Pancreas (tissue), 10 donors: ENCODE measurements at places on chromosomes 5 and 9. TPM values are rescaled to one million over a fixed set of nuclear protein-coding genes. Genes with fewer than 3 reads are reported as not detected.
A peak's percentile ranks its signal among the peaks of the same experiment; 100 is the strongest.

DNA sequence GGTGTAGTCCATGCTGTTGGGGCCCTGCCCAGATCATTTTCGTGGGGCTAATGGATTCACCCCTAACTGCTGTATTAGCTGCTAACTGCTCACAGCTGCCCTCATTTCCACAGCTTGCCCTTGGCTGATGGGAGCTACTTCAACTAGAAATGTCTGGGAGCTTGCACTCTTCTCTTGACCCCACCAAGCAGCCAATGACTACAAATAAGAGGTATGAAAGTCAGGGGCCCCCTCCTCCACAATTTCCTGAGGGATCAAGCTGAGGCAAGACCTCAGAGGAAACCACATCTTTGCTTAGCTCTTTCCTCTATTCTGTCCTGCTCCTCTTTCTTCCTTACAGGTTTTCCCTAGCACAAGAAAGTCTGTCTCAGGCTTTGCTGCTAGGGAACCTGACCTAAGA is 397.5 kb downstream of the MLLT3 start:
- no peaks in the 10 kb centered on the region for H3K4me1 ChIP-seq
- no peak for DNase-seq
- no peaks in the 10 kb centered on the region for H3K36me3 ChIP-seq
- no peak overlapping the region for H3K27ac ChIP-seq
- no peaks in the 10 kb centered on the region for H3K27me3 ChIP-seq

- no peak overlapping the region for H3K27ac ChIP-seq
- no peak overlapping the region for H3K4me3 ChIP-seq
- peaks cover 3% of the 10 kb centered on the region for H3K4me1 ChIP-seq
- no peaks in the 10 kb centered on the region for H3K36me3 ChIP-seq
- DNase-seq, result no peak
- H3K27me3 ChIP-seq, result no peaks in the 10 kb centered on the region
Observed at GRCh38 chr5:54040018-54040417, 270.4 kb downstream of the ARL15 start.

- H3K36me3 ChIP-seq, result no peaks in the 10 kb centered on the region
- H3K27ac ChIP-seq, result no peak overlapping the region
- H3K4me3 ChIP-seq, result no peak overlapping the region
- no peaks in the 10 kb centered on the region for H3K4me1 ChIP-seq
- no peaks in the 10 kb centered on the region for H3K27me3 ChIP-seq
- DNase-seq, result no peak
Observed at GRCh38 chr9:84366683-84367082, 26.1 kb upstream of the SLC28A3 start.

- no peak overlapping the region for H3K4me3 ChIP-seq
- no peaks in the 10 kb centered on the region for H3K36me3 ChIP-seq
- DNase-seq, result peak; percentile 54
- no peaks in the 10 kb centered on the region for H3K27me3 ChIP-seq
- H3K27ac ChIP-seq, result peak overlapping the region; percentile 80
Observed at GRCh38 chr9:128114326-128115186, 13.0 kb downstream of the PTGES2 start.

- H3K36me3 ChIP-seq, result no peaks in the 10 kb centered on the region
- peak overlapping the region; percentile 55 for H3K4me3 ChIP-seq
- DNase-seq, result no peak
- H3K27me3 ChIP-seq, result no peaks in the 10 kb centered on the region
- no peaks in the 10 kb centered on the region for H3K4me1 ChIP-seq
- H3K27ac ChIP-seq, result no peak overlapping the region
Observed at GRCh38 chr5:149141957-149142851, 911 bp downstream of the ABLIM3 start.

DNA sequence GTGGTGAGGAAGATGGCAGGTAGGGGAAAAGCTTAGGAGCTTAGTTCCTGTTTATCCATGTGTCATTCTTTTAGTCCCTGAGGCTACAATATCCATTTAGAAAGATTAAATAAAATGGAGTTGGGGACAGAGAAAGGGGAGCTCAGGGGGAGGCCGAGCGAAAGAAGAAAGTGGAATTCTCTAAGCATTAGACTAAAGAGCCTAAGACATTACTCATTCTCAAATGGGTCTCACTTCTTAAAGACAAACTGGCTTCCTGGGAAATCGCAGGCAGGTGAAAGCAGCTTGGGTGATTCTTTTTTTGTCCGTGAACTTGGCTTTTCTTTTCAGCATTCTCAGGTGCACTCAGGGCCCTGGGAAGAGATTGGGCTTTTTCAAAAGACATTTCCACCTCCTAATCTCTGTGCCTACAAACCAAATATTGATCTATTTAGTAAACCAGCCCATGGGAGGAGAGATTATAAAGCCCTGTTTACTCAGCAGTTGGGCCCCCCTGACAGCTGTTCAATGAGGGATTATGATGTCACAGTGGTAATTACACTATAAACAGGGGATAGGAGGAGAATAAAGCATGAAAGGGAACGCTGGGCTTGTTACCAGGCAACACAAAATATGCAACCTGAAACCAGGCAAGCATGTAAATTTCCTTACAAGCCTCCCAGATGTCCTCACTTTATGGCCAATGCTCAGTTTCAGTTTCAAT is 584.0 kb downstream of the ACTL7B start:
- no peaks in the 10 kb centered on the region for H3K36me3 ChIP-seq
- no peak for DNase-seq
- H3K4me3 ChIP-seq, result no peak overlapping the region
- H3K4me1 ChIP-seq, result peaks cover 12% of the 10 kb centered on the region
- H3K27me3 ChIP-seq, result no peaks in the 10 kb centered on the region

DNA sequence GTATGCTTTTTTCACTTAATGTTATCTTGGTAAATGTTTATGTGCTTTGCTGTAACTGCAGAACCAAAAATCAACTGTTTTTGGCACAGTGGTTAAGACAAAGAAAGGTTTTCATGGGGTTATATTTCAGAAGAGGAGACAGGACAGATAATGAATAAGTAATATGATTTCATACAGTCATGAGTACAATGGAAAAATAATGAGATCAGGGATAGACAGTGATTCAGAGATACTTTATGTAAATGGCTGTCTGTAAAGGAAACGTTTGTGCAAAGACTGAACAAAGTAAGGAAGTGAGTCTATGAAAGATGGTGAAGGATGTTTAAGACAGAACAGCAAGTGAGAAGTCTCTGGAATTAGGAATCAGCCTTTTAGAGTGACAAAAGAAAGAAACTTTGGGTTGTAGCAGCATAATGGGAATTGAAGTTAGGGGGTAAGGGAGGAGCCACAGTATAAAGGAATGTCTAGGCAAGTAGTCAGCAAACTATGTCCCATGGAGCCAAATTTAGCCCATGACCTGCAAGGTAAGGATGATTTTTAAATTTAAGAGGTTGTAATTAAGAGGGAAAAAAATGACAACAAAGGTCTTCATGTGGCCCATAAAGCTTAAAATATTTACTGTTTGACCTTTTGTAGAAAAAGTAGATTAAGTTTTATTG is 55.0 kb downstream of the TNPO1 start:
- H3K4me3 ChIP-seq, result no peak overlapping the region
- no peak overlapping the region for H3K27ac ChIP-seq
- DNase-seq, result no peak
- H3K36me3 ChIP-seq, result peaks cover 47% of the 10 kb centered on the region
- H3K4me1 ChIP-seq, result no peaks in the 10 kb centered on the region

- DNase-seq, result no peak
- no peak overlapping the region for H3K27ac ChIP-seq
- H3K27me3 ChIP-seq, result no peaks in the 10 kb centered on the region
- H3K4me3 ChIP-seq, result no peak overlapping the region
Observed at GRCh38 chr5:58708456-58708855, 125.6 kb downstream of the RAB3C start.

GRCh38 chr5:55638455-55638854 is 73.7 kb downstream of the SLC38A9 start:
- no peak overlapping the region for H3K4me3 ChIP-seq
- no peak overlapping the region for H3K27ac ChIP-seq
- no peak for DNase-seq
- H3K36me3 ChIP-seq, result no peaks in the 10 kb centered on the region
- peaks cover 28% of the 10 kb centered on the region for H3K4me1 ChIP-seq
- H3K27me3 ChIP-seq, result no peaks in the 10 kb centered on the region

- no peaks in the 10 kb centered on the region for H3K4me1 ChIP-seq
- no peaks in the 10 kb centered on the region for H3K27me3 ChIP-seq
- no peak overlapping the region for H3K4me3 ChIP-seq
- no peak for DNase-seq
- H3K27ac ChIP-seq, result no peak overlapping the region
Observed at GRCh38 chr5:115583474-115583873, 18.8 kb downstream of the TICAM2 start.

DNA sequence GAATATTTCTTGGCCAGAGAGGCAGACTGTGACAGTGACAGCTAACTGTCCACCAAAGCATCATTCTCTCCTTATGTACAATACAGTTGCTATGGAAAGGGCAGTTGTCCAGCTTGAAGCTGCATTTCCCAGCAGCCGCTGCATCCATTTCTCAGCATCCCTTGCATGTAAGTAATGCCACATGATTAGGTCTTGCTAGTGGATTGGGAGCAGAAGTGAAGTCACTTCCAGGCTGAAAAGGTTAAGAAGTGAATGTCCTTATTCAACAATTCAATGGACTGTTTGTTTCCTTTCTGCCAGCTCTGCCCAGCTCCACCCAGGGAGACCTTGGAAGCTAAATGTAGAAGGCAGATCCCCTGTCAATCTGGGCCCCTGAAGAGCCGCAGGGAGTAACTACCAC is 26.1 kb upstream of the RETREG1 start:
- H3K27ac ChIP-seq, result no peak overlapping the region
- no peaks in the 10 kb centered on the region for H3K27me3 ChIP-seq
- H3K4me3 ChIP-seq, result no peak overlapping the region
- H3K4me1 ChIP-seq, result no peaks in the 10 kb centered on the region
- no peak for DNase-seq
- H3K36me3 ChIP-seq, result no peaks in the 10 kb centered on the region

LEAP2 gene
- total RNA-seq, result 0.92 TPM

RASGEF1C gene
- not detected for total RNA-seq

RNF180 gene
- total RNA-seq, result 6.2 TPM

ZNG1A gene
- total RNA-seq, result 14.1 TPM

FAM78A gene
- 3.9 TPM for total RNA-seq

DBH gene
- not detected for total RNA-seq

PPP2R2B gene
- 2.1 TPM for total RNA-seq

JAKMIP2 gene
- total RNA-seq, result 0.76 TPM
